Activated B cell treated with CpG ODN at 0.5 μM for 24 hours (primary cell): ENCODE measurements at places on chromosomes 12 and 14.

- H3K4me3 ChIP-seq, result no peak overlapping the region
- peaks cover 36% of the 10 kb centered on the region for H3K4me1 ChIP-seq
- no peaks in the 10 kb centered on the region for H3K27me3 ChIP-seq
- H3K36me3 ChIP-seq, result no peaks in the 10 kb centered on the region
Observed at GRCh38 chr14:76998910-76999309, 29.6 kb downstream of the IRF2BPL start.

GRCh38 chr12:9797722-9798619 is 29.3 kb upstream of the KLRF1 start:
- peaks cover 34% of the 10 kb centered on the region for H3K4me1 ChIP-seq
- H3K36me3 ChIP-seq, result no peaks in the 10 kb centered on the region
- H3K27me3 ChIP-seq, result no peaks in the 10 kb centered on the region
- no peak overlapping the region for H3K4me3 ChIP-seq
- no peak overlapping the region for H3K27ac ChIP-seq
- DNase-seq, result no peak

DNA sequence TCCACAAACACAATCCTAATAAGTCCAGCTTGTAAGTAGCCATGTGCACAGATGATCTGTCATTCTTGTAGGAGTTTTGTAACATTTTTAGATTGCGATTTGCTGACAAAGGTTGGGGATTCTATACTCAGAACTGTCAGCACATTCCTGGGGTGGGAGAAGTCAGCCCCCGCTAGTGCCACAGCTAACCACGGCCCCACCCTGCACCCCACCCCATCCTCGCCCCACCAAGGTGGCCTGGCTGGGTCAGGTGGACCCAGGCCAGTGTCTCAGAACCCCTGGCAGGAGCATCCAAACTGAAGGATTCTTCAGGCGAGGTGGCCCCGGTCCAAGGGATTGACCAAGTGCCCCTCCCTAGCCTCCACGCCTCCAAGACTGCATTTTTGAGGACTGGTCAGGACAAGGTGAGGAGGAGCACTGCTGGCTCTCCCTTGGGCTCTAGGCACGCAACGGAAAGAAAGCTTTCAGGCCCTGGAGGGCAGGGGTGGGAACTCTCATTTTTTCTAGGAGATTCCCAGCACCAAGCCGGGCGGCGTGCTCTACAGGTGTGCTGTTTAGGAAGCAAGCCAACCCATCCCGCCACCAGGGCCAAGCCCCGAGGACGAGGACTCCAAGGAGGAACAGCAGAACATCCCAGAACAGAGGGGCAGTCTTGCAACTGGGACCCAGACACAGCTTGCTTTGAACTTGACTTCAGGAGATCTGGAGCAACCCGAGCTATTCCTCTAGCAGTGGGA is 172.8 kb downstream of the BCL11B start:
- DNase-seq, result no peak
- no peaks in the 10 kb centered on the region for H3K4me1 ChIP-seq
- no peaks in the 10 kb centered on the region for H3K36me3 ChIP-seq
- H3K27ac ChIP-seq, result no peak overlapping the region
- H3K27me3 ChIP-seq, result no peaks in the 10 kb centered on the region

GRCh38 chr12:65495233-65495632 is 216.8 kb downstream of the MSRB3 start:
- H3K36me3 ChIP-seq, result no peaks in the 10 kb centered on the region
- no peak overlapping the region for H3K4me3 ChIP-seq
- DNase-seq, result no peak
- H3K27ac ChIP-seq, result no peak overlapping the region
- no peaks in the 10 kb centered on the region for H3K27me3 ChIP-seq

- no peaks in the 10 kb centered on the region for H3K36me3 ChIP-seq
- H3K27me3 ChIP-seq, result no peaks in the 10 kb centered on the region
- no peaks in the 10 kb centered on the region for H3K4me1 ChIP-seq
- DNase-seq, result no peak
- no peak overlapping the region for H3K27ac ChIP-seq
- no peak overlapping the region for H3K4me3 ChIP-seq
Observed at GRCh38 chr14:64364907-64365306, 23.2 kb upstream of the MTHFD1 start.
